HT-29 (cell line): ENCODE measurements at places on chromosomes 6 and 20.

GRCh38 chr6:43376551-43376981 is 7.1 kb upstream of the ZNF318 start:
- DNase-seq, result no peak

DNA sequence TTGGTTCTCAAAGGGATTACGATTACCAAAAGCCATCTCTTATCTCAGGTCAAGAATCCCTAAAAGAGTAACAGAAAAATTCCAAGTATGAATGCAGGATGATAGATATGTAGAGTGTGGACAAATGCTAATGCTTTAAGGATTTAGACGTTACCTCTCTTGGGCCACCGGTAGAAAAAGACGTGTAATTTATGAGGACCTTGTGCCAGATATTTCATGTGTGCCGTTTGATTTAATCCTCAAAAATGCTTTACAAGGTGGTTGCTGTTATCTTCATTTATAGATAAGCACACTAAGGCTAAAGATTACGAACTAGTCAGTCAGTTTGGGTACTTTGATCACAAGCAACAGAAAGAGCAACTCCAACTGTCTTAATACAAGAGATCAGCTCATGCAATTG is 370.8 kb upstream of the JAG1 start:
- no peak for DNase-seq

DNA sequence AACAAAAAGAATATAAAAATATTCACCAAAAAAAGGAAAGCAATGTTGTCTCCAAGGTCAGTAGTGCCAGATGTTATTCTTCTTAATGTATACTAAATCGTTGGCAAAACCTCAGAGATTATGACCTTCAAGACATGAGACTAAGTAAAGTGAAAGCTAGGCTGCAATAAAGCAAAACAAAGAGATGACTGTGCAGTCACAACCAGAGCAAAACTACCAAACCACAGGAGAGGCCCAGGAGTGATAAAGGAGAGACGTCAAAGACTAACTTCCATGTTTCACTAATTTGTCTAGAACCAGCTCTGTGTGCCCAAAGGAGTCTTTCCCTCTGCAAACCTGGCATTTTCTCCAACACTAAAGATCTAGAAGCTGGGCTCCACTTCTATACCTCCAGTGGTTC is 155.9 kb upstream of the POU3F2 start:
- DNase-seq, result no peak

DNA sequence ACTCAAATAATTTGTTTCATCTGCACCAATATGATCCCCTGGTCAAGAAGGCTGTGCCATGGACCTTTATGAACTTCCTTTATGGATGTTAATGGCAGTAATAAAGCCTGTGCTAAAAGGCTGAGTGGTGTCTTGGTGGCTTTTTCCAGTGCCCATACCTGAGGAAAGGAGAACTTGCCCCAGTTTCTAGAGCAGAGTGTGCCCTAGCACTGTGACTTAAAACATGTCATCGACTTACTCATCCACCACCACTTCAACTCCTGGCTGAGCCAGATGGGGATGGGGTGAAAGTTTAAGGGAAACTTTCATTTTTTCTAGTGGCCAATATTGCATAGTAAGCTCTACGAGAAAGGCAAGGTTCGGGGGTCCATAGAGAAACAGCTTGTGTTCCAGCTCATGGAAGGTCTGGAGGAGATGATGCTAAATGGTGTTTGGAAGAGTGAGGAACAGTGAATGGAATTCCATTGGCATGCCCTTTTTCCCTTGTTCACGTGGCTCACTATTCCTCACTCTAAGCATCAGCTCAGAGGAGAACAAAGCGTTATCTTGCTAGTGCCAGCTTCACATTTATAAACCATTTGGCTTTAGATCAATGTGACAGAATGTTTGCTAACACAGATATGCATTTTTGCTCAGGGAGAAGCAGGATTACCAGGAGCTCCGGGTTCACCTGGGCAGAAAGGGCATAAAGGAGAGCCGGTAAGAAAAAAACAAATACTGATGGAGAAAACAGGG is 71.2 kb downstream of the COL19A1 start:
- DNase-seq, result no peak

DNA sequence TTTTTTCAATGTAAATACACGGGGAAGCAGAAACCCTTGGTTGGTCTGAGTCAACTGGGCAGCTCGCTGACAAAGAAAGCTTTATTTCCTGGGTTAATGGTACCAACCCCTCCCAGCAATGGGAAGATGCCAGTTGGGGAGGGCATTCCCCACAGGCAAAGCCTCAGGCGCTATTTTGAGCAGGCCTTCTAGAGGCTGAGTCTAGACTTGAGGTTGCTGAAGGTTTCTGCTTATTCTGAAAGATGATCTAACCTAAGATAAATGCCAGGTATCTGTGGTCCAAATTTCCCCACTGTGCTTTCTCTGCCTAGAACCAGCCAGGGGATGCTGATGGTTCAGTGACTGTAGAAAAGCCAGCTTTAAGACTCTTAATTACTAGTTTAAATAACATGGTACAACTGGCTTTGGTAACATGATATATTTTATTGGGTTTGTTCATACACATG is 172.5 kb upstream of the JARID2 start:
- DNase-seq, result no peak

DNA sequence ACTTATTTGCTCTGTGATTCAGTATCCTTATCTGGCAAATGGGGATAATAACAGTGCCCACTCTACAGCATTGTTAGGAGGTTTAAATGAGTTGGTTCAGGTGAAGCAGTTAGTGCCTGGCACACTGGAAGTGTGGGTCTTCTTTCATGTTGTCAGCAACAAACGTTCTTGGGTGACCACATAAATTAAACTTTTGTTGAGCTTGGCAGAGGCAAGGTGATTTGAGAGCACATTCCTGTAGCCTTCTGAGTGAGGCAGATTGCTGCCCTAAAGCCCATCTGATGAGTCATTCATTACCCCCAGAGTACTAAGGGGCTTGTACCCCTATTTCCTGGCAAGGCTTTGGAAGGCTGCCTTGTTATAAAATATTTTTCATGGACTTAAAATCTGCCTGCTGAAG is 25.8 kb downstream of the SEC23B start:
- no peak for DNase-seq

DNA sequence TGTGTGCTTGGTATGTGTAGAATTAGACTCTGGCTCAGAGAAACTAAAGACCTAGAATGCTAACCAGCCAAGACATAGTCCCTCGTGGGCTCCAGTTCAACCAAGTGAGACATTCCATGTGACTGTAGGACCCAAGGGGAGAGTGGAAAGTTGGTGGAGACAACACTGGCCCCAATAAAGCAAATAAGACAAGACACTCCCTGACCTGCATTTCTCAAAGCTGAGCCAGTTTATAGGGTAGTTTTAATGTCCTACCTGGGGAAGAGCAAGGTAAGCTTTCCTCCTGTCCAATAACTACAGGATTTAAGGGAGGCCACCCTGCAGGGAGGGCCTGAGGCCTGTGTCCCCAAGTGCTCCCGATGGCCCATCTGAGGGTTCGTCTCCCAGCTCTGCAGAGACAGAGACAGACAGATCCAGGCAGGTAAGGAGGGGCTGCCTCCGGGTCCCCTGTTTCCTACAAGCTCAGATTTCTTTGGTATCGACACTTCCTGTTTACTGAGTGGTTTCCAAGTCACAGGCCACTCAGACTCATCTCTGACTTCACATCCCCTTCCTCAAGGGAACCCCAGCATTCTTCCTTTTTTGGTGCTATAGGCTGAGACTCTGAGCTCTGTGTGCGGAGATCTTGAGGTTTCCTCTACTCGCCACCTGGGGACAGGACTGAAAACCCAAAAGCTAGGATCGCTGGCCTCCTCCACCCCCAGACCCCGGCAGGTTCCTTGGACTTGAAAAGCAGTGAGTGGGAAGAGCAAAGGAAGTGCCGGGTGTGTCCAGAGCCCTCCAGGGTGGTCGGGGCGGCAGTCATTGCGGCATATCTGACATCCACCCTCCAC is 92.4 kb downstream of the PRND start:
- no peak for DNase-seq

GRCh38 chr6:40882323-40882997 is 156.6 kb downstream of the UNC5CL start:
- DNase-seq, result no peak

- no peak for DNase-seq
These were observed 45.8 kb downstream of the TOP1 start for GRCh38 chr20:41074441-41074840.

GRCh38 chr20:12061466-12061865 is 143.8 kb downstream of the BTBD3 start:
- no peak for DNase-seq

GRCh38 chr20:35601990-35602389 is 13.6 kb upstream of the SPAG4 start:
- no peak for DNase-seq

DNA sequence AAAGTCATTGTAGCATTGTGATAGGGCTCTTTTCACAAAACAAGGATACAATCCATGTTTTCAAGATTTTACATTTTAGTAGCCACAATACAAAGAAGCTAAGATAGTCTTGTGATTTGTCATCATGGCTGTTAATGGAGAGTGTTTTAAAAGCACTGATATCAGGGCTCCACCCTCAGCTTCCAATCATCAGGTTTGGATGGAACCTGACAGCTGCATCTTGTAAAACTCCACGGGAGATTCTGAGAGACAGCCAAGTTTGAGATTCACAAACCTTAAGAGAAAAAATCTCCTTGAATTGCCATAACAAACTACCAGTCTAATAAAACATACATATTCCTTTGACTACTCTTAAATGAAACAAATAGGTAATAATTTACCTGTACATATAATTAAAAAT is 280.2 kb downstream of the ESR1 start:
- DNase-seq, result no peak

- no peak for DNase-seq
These were observed 467.3 kb downstream of the ADGRB3 start for GRCh38 chr6:69102416-69102815.

GRCh38 chr6:13523826-13524622 is 36.6 kb upstream of the GFOD1 start:
- DNase-seq, result no peak

- no peak for DNase-seq
These were observed 187.3 kb downstream of the SAMD5 start for GRCh38 chr6:147695819-147696218.

DNA sequence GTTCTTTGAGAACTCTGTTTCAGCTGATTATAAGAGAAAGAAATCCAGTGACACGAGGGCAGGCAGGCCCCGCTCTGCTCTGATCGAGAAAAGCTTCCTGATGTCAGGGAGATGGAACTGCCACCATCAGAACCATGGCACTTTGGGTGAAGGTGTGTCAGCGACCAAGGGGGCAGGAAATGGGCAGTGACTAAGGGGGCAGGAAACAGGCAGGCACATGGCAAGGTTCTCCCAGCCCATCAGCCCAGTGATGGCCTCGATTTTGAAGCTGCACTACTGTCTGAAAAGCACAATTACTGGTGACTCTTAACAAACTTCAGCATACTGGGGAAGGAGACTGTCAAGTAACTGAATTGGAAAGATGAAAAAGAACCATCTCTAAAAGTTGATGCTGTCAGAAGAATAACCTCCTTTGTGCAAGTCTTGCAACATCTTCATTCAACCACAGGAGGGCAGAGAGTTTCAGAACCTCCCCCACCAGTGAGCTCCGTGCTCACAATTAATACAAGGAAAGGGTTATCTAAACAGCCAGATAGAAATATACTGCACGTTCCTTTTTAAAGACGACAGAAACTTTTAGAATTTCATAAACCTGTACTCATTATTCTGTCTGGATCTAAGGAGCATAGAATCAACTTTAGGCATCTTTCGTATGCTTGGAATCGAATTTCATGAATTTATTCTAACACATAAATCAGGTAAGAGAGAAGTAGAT is 39.1 kb downstream of the TMX4 start:
- DNase-seq, result peak; percentile 60

DNA sequence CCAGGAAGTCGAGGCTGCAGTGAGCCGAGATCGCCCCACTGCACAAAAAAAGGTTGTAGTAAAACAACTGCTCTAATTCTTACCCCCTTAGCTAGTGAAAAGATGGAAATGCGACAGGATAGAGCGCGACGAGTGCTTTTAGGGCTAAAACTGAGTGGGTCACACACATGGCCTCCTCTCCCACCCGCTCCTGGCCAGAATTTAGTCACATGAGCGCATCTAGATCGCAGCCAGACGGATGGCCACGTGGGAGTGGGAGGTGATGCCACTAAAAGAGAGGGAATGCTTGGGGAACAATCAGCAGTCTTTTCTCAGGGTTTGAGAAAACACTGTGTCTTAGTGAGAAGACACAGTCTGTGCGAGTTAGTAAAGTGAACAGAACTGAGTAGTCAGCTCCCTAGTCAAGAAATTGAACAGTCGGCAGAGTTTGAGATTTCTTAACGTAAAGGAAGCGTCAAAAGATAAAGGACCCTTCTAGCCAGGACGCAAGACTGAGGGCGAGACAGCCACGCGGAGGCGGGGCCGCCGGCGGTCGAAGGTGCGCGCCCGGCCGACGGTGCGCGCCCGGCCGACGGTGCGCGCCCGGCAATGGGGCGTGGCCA is 664 bp upstream of the ACTR5 start:
- no peak for DNase-seq

- DNase-seq, result peak; percentile 33
These were observed 134.0 kb upstream of the ARMC2 start for GRCh38 chr6:108714101-108714765.

DNA sequence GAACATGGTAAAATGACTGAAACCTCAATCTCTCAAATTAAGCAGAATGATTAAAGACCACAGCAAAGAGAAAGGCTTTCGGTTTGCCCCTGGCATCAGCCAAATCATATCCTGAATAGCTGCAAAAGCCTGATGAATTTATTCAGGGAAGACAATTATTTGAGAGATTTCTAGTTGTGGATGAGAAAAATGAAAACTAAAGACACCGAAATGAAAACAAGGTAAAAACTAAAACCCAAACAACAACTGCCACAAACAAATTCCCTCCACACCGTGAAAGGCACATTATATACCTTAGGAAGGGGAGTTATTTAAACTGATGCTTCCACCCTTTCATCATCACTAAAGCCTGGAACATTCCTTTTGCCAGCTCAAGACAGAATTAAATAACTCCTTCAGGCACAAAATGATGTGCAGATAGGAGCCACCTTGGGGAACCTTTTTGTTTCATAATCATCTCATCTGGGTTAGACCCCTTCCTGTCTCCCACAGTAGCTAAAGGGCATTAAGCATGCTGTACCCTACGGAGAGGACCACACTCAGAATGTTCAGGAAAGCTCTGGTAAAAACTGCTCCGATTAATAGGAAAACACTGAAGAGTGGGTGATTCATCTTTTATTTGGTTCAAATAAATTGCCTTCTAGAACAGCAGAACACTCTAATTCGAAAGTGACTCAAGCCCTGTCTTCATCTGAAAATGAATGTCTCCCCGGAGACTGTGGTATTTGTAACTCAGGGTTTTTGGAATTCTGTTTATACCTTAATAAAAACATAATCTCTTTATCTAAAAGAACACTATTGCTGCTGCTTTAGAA is 9.1 kb upstream of the ANKRD60 start:
- DNase-seq, result no peak
